ENCODE measurements at places on chromosomes 4 and X.

GRCh38 chr4:55075823-55076716 lies 49.3 kb downstream of the KDR start:
- no peak for DNase-seq

GRCh38 chr4:72701987-72702819 lies 133.2 kb upstream of the ADAMTS3 start:
- no peak for DNase-seq

- no peak for DNase-seq
Measured at GRCh38 chrX:63506320-63506719, 155.2 kb upstream of the SPIN4 start.

GRCh38 chr4:116323606-116324005 lies 761.8 kb downstream of the TRAM1L1 start:
- no peak for DNase-seq

DNA sequence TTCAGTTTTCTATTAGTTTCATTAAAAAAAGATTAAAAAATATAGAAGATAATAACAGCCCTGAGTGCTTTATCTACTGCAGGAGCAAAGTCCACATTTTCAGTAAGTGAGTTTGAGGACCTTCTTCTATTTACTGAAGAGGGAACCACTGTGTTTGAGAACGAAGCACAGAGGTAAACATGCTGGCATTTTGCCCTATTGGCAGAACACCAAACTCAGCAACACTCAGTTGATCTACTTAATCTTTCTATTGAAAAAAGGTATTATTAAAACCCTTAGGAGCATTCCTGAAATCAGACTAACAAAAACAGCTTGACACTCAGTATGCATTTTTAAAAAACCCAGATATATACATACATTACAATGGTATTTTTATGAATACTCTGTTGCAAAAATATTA lies 1496.7 kb downstream of the TECRL start:
- DNase-seq, result no peak

DNA sequence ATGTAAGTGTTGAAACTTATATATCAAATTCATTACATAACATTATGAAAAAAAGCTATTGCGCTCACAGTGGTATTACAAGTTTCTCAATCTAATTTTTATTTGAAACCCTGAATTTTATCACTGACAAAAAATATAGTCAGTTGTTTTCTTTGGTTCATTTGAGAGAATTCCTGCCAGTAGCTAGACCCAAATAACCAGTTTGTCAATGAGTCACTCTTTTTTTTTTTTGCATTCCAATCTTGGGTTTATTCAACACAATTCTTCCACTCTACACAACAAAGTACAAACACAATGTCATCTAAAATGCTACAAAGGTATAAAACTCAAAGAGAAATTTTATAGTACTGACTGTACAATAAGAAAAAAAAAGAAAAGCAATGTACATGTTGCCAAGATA lies 13.1 kb downstream of the HPF1 start:
- no peak for DNase-seq

- DNase-seq, result peak; percentile 41
Measured at GRCh38 chr4:1720163-1720983, 750 bp downstream of the TMEM129 start.

GRCh38 chrX:19846995-19847790 lies 40.2 kb downstream of the SH3KBP1 start:
- no peak for DNase-seq

DNA sequence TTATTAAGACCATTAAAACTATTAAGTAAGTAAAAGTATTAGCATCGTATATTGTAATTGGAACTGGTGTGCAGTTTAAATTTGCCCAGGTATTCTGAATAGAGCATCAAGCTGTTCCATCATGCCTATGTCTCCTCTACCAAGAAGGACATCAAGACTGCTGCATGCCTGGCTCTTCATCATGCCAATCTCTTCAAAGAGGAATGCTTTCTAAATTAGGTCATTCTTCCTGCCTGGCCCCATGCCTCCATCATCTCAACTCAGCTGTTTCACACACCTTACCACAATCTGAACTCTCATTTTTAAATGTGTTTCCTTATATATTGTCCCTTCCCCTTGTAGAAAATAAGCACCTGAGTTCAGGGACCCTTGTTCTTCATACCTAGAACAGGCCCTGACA lies 270.5 kb upstream of the PPARGC1A start:
- DNase-seq, result no peak

DNA sequence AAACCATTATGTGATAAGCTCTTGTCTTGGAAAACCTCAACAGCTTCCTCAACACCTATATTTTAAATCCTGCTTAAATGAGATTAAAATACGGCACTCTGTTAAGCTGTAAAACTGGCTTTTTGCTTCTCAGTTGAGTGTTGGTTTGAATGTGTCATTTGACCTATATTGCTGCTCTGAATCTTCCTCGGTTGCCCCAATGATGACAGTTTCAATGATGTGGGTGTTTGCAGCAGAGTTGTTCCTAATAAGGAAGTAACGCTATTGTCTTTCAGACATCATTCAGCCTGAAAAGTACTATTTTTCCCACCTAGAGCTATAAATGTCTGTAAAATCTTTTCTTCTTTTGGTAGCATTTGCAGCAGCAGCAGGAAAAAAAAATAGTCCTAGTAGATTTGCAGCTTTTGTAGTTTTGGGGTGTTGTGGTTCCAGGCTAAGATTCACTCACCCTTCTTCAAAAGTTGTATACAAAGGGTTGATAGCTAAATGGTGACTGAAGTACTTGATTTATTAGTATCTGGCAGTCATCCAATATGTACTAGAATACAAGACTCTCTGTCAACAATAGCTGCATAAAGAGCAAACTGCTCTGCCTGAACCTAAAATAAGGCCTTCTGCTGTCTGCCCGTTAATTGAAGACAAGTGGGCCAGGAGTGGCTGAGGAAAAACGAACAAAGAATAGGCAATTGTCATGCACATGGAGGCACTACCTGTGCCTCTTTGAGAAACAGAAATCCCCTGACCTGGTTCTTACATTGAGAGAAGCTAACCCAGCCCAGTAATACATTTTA lies 333.1 kb downstream of the IL1RAPL1 start:
- no peak for DNase-seq

- DNase-seq, result no peak
Measured at GRCh38 chr4:158046345-158046744, 126.5 kb downstream of the GASK1B start.

- DNase-seq, result no peak
Measured at GRCh38 chr4:21625447-21625846, 323.1 kb downstream of the KCNIP4 start.

DNA sequence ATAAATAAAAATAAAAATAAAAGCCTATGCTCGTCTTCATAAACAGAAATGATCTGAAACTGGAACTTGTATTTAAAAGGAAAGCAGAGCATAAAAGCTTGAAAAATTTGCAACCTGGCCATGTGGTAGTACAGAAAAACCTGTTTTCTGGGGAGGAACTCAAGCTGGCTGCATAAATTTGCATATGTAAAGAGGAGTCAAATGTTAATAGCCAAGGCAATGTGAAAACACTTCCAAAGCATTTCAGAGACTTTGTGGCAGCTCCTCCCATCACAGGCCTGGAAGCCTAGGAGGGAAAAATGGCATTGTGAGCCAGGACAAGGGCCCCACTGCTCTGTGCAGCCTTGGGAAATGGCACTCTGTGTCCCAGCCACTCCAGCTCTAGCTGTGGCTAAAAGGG lies 727.9 kb upstream of the DIAPH2 start:
- no peak for DNase-seq

DNA sequence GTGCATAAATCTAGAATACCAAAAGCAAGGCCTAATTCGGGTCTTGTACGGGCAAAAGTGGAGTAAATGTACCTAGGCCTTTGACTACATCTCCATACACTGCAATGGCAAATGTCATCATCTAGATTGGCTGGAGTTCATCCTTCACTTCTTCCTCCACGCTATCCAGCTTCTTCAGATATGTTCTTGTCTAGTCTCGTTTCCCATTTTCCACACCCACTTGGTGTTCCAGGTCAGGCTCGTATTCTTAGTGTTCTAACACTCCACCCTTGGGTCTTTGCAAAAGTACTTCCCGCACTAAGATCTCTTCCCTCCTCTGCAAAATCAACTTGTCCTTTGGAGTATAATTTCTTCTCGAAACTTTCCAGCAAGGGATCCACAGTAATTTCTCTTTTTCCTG lies 1.4 kb downstream of the COQ2 start:
- DNase-seq, result no peak

- DNase-seq, result no peak
Measured at GRCh38 chr4:80540785-80541469, 205.4 kb downstream of the CFAP299 start.

GRCh38 chrX:110419512-110419911 lies 60.9 kb downstream of the RTL9 start:
- no peak for DNase-seq

GRCh38 chr4:7782783-7783182 lies 156.9 kb downstream of the AFAP1 start:
- DNase-seq, result no peak

GRCh38 chr4:95929448-95930064 lies 89.7 kb downstream of the PDHA2 start:
- no peak for DNase-seq

- no peak for DNase-seq
Measured at GRCh38 chr4:856225-856901, 30.4 kb upstream of the CPLX1 start.

- DNase-seq, result peak; percentile 31
Measured at GRCh38 chrX:103376118-103376978, at the start of gene BEX3. Gene BEX3, plus strand, starts transcription at chrX:103376538. Its CDS starts 984 bp downstream, at chrX:103377522.

- DNase-seq, result no peak
Measured at GRCh38 chr4:118755438-118756226, 70.4 kb downstream of the METTL14 start.

GRCh38 chrX:65576160-65576559 lies 41.6 kb upstream of the LAS1L start:
- DNase-seq, result no peak

DNA sequence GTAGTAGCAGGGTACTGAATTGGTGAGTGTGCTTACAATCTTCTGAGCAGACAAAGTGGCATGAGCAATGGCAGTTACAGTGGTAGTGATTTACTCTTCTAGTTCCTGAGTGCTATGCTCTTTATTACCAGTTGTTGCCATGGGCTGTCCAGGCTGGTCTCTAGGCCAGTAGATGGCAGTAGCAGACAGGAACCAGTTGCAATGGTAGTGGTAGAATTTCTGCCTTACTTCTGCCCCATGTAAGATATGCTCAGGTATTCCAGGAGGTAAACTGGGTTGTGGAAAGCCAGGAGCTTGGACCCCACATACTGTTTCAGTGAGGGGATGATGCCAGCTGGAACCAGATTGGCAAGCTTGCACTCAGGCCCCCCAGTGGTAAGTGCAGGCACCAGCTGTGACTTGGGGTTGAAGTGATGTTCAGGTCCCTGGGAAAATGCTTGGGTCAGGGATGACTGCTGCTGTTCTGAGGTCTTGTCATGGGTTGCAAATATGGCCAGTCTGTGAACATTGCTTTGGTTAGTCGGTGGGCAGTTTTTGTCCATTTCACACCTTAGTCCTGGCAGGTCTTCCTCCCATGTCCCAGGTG lies 63.0 kb upstream of the ZXDB start:
- DNase-seq, result no peak

GRCh38 chr4:152408514-152409327 lies 127.2 kb downstream of the FBXW7 start:
- DNase-seq, result no peak

- DNase-seq, result no peak
Measured at GRCh38 chr4:112813790-112814189, 176.8 kb downstream of the LARP7 start.

- DNase-seq, result no peak
Measured at GRCh38 chrX:104195013-104195412, 28.8 kb downstream of the FAM199X start.

DNA sequence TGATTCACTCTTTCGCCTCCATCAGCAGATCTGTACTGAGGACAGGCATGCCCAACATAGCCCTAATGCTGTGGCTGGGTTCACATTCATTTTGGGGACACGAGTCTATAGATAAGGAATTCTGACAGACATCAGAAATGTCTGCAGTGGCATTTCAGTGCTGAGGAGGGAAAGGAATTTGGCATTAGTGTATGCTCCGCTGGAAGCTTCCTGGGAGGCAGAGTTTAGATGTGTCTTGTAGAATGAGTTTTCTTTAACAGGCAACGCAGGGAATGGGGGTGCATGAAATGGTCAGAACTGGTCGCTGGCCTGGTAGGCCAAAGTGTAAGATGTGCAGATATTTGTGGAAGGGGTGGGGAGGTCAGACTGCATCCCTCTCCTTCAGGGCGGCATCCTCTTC lies 43.5 kb upstream of the ZNF518B start:
- no peak for DNase-seq

DNA sequence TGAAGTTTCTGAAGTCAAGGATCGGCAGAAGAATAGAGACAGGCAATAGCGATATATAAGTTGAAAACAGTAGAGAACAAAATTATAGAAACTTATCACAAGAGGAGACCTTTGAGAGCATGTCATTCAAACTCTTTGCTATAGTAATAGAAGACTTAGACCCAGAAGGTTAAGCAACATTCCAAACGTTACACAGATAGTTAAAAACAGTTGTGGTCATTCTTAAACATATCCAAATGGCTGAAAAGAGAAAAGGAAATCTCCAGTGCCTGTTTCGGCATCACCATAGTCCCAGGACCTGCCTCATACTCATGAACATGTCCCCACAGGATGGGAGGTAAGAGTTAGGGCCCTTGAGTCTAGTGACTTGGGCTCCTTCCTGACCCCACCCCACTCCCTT lies 258.1 kb upstream of the NOCT start:
- no peak for DNase-seq

DNA sequence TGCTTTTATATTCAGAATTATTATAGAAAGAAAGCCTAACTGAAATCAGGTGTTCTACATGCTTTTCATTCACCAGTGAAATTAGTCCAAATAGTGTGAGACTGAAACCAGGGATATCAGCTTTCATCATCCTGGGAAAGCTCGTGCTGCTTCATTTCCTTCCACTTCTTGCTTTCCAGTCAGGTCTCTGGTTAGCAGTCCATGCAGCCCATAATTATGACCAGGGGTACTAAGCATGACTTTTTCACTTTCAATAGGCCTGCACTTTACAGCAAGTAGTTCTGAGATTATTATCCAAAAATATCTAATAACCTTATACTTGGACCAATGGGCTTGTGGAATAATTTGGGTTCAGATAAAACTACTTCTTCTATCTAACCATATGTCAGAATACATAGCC lies 673.2 kb upstream of the MAGEB2 start:
- no peak for DNase-seq

DNA sequence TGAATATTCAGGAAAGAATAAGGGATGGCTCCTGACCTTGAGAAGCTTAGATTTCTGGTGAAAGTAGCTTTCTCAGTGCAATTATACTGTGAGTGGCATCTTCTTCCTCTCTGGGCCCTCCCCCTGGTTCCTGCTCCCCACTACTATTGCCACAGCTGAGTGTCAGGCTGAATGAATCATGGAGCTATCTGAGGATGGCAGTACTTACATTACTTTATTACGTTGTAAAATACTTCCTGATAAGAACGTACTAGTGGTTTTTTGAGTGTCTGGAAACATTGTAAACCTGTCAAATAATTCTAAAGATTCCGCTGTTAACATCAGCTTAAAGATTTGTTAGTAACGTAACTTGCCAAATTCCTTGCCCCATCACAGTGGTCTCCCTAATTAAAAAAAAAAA lies 36.2 kb downstream of the ARHGAP10 start:
- DNase-seq, result no peak

DNA sequence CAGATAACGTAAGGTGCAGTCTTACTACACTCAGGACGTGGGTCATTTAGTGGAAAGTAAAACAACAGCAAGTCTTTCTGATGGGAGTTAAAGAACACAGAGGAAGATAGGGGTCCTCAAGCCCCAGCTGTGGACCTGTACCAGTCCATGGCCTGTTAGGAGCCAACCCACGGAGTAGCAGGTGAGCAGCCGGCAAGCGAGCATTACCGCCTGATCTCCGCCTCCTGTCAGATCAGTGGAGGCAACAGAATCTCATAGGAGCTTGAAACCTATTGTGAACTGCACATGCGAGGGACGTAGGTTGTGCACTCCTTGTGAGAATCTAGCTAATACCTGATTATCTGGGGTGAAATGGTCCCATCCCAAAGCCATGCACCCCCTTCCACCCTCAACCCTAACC lies 1180.8 kb downstream of the FSTL5 start:
- DNase-seq, result no peak
